ENCODE measurements at places on chromosomes 12 and 14.
A peak's percentile ranks its signal among the peaks of the same experiment; 100 is the strongest.

- no peak for DNase-seq
Observed at GRCh38 chr14:36022765-36023410, 153.6 kb downstream of the PTCSC3 start.

- DNase-seq, result peak; percentile 78
Observed at GRCh38 chr12:106136263-106136662, 2.5 kb downstream of the NUAK1 start.

- no peak for DNase-seq
Observed at GRCh38 chr12:90305379-90305778, 596.7 kb upstream of the ATP2B1 start.

GRCh38 chr12:115227137-115227615 is 543.2 kb upstream of the TBX3 start:
- DNase-seq, result no peak

DNA sequence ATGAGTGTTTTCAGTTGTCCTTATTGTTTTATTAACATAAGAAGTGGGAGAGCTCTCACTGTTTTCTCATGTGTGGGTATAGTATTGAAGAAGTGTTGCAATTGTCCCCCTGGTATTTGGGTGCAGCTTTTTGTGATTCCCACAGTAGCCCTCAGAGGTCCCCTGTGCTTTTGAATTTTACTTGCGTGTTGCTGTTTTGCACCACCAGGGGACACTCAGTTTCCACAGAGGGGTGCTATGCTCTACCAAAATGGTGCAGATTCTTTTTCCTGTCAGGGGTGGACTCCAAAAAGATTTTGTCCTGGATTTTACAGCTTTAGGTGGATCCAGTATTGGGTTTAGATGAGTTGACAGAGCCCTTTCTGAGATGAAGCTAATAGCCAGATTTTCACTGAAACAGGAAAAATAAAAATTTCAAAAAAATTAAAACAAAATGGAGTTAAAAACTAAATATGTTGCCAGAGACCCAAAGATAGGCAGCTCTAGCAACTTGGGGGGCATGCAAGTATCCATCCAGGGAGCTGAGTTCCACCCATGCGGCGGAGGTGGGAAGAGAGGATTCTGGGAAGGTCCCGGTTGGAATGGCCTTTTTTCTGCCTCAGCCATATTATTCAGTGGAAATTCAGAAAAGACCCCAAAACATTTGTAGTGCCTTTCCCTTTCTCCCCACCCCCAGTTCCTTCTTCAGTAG is 50.2 kb downstream of the TTLL5 start:
- DNase-seq, result no peak

DNA sequence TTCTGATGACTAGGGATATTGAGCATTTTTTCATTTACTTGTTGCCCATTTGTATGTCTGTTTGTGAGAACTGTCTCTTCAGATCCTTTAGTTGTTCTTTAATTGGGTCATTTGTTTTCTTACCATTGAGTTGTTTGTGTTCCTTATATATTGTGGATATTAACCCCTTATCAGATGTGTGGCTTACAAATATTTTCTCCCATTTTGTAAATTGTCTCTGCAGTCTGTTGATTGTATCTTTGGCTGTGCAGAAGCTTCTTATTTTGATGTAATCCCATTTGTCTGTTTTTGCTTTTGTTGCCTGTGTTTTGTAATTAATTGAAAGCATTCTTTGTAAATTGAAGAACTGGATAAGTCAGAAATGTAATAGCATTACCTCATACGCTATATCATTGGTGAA is 459.1 kb upstream of the FOXG1 start:
- no peak for DNase-seq

DNA sequence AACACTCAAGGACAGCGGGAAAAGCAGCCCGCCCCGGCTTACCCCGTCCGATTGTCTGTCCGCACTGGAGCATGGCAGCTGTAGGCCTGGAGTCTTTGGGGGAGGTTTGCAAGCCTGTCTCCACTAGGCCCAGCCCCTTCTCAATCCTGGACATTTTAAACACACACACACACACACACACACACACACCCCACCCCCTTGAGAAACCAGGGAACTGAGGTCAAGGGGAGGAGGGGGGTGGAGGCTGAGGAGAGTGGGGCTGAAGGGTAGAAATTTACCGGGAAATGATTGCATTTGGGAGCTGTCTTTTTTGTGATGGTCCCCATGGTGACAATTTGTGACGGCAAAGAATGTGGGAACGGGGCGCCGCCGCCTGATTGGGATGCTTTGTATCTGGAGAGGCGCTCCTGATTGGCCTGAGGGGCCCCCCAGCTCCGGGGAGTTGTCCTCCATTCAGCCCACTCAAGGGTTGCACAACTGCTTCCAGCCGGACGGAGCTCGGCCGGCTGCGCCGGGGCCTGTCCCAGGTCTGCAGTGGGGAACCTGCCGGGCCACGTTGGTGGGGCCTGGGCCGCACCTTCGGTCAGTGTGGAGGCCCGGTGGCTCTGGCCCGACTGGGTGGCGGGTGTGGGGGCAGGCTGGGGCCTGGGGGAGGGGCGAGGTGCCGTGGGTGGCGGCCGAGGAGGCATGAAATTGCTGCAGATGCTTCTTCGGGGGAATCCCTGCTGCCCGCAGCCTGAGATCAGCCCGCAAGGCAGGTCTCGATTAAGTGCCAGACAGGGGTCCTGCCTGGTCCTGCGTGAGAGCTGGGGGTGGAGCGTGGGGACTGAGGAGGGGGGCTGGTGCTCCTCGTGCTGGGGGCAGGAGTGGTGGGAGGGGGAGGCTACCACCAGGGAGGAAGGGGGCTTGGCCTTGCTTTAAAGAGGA is at the start of gene FAM181A:
FAM181A (plus strand) TSS at position 472 of the 927 bp plus-strand sequence. CDS start 942 bp downstream, outside the sequence.
- no peak for DNase-seq

GRCh38 chr12:117501076-117501869 is 139.8 kb upstream of the NOS1 start:
- no peak for DNase-seq

DNA sequence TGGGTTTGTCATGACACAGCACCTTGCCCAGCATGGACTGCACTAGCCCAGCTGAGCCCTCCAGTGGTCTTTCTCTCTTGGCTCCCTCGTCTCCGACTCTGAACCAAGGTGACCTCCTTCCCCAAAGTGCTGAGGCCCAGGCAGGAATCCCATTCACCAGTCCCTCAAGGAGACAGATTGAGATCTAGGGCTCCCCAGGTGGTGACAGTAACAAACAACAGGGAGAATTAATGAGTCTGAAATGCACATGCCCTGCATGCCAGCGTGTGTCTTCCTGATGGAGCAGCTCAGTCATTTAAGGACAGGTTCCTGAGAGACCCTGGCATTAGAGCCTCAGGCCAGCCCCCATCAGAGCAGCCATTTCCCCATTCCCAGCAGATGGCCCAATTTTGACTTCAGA is 51.4 kb upstream of the OAS1 start:
- no peak for DNase-seq

GRCh38 chr12:6285532-6286306 is 24.8 kb upstream of the PLEKHG6 start:
- DNase-seq, result no peak

- no peak for DNase-seq
Observed at GRCh38 chr12:54261815-54262402, 18.0 kb downstream of the CBX5 start.

DNA sequence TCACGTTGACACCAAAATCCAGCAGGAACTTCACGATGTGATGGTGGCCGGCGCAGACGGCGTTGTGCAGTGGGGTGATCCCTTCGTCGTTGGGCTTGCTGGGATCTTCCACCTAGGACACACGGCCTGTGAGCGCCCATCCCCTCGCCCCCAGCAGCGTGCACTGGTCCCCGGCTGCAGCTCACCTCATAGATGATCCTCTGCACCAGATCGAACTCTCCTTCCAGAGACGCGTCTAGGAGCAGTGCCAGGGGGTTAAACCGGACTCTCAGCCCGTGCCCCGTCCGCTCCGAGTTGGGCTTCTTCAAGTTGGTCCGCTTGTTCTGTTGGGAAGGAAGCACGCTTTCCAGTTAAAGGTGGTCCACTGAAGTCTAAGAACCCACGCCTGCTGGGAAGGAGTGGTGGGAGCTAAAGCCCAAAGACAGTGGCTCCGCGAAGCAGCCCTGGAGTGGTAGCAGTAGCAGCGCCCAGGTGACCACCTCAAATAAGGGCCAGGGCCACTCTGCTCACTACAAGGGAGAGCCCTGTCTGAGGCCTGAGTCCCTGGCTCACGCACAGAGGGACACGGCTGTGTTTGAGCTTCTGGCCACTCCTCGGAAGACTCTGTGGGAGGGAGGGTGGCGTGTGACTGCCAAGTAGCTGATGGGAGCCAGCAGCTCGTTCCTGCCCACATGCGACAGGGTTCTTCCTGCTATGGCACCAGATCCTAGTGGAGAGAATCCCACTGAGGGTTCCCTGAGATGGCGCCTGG is 23.3 kb downstream of the ZFYVE21 start:
- DNase-seq, result no peak

DNA sequence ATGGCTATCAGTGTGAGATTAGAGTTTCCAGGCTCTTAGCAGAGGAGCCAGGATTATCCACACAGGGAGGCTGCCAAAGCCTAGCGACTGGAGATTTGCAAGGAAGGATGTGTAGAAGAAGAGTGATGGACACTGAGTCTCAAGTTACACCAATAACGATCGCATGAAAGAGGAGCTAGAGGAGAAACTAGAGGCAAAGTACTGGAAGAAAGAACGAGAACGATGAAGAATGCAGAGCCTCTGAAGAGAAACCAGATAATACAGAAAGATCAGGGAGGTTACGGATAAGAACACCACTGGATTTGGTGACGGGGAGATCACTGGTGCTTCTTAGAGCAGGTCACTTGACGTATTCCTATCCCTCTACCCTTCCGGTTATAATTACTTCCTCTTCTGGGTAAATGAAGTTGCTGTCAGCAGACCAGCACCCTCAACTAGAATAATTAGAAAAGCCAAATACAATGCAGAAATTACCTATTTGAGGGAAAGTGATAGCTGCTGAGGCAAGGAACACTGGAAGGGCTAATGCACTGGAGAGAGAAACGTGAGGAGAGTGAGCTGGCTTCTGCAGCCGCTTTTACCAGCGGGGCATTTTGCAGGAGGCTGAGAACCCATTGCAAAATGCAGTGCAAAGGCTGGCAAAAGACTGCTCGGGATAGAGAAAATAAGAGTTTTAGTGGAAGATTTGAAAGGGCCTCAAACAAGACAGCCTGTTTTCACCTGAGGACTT is 93.1 kb upstream of the HIF1A start:
- no peak for DNase-seq

DNA sequence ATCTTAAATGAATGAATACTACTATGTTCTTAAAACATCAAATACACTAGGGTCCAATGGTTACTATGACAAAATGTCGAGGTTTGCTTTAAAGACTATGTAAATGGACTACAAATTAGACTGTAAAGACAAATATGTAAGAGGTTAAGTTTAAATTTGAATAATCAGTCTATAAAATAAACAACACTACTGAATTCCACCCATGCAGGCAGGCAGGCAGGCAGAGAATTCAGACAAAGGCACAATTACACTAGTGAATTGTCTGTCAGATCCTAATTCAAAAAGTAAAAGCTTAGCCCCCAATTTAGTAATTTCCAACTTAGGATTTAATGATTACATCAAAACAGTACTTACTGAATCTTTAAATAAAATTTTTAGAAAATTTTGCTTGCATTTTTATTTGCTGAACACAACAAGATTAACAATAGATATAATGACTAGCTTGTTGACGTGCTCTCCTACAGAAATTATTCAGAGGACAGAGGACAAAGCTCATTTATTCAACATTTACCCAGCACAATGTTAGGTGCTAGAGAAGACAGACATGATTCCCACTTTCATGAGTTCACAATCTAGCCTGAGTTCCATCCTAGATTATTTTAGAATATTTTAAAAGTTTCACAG is 97.4 kb downstream of the CDK17 start:
- no peak for DNase-seq

DNA sequence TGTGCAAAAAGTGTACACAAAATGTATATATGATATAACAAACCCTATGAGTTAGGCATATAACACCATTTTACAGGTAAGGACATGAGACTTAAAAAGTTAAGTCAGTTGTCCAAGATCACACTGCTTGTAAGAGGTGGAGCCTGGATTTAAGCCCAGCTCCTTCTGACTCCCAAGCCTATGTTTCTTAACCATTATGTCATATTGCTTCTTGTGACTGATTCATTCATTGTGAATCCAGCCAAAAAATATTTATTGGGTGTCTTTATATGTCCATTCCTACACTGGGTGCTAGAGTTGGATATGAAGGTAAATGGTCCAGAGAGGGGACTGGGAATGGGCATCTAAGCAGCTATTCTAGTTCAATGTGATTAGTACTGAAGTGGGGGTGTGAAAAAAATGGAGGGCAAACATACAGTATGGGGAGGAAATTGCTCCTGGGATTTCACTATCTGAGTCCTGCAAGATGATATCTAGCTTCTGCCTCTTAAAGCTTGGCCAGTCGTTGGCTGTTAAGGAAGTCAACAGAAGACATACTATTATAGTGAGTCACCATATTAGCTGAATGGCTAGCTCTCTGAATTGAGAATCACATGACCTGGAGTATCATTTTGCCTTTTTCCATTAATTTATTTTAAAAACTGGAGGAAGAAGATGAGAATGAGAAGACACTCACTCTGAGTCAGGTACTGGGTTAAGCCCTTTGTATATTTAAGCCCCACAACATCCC is 28.8 kb downstream of the PAX9 start:
- DNase-seq, result no peak

DNA sequence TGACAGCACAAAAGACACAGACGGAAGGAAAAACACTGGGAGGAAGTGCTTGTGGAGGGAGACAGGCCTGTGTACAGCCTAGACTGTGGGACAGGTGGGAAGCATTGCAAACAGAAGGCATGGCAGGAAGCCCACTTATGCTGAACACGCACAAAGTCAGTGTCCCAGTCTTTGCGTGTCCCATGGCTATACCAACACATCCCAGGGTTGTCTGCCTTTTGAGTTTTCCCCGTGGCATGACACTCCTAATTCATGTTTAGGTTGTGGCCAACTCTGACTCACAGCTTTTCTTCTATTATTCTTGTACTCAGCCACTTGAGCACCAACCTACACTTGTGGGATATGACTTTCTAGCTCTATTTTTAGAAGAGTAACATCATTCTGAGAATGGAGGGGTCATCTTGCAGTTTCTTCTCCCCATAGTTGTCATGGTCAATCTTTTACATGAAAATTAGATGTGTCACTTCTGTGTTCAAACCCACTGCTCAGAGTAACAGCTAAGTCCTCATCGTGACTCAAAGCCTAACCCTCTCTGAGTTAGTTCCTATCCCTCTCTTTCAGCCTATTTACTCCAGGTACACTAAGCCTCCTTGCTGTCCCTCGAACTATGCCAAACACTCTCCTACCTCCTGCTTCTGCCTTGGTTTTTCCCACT is 27.5 kb upstream of the JPH4 start:
- DNase-seq, result no peak
